CD4-positive, alpha-beta memory T cell (primary cell): ENCODE measurements at places on chromosomes 7 and 10. TPM values are rescaled to one million over a fixed set of nuclear protein-coding genes. Genes with fewer than 3 reads are reported as not detected.

GRCh38 chr10:111278266-111278665, 201.4 kb downstream of the ADRA2A start:
- DNase-seq: no peak

- DNase-seq: no peak
Observed at GRCh38 chr10:89526358-89526757, 9.0 kb downstream of the SLC16A12 start.

The ASCC1 gene
- 17.5 TPM for total RNA-seq

The SPDYE18 gene
- total RNA-seq: 2.8 TPM

The ADIRF gene
- not detected for total RNA-seq

- DNase-seq: no peak
Observed at GRCh38 chr7:158355456-158356065, 232.1 kb downstream of the PTPRN2 start.

- DNase-seq: no peak
Observed at GRCh38 chr10:104415526-104416165, 62.0 kb downstream of the CFAP58 start.

GRCh38 chr7:132806834-132807233, 230.6 kb upstream of the PLXNA4 start:
- DNase-seq: no peak

The CNNM1 gene
- total RNA-seq: 0.75 TPM

DNA sequence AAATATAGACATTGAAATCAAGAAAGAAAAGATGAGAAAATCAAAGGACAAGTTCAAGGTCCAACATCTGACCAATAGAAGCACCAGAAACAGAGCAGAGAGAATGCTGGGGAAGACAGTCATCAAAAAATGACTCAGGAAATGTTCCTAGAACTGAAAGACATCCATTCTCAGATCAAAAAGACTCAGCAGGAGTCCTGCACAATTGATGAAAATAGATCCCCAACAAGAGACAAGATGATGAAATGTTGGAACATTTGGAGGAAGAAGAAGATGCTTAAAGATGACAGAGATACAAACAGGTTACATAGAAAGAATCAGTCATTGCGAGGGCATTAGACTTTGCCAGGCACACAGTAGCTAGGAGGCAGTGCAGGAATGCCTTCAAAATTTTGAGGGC, 30.0 kb upstream of the EIF5AL1 start:
- DNase-seq: no peak

DNA sequence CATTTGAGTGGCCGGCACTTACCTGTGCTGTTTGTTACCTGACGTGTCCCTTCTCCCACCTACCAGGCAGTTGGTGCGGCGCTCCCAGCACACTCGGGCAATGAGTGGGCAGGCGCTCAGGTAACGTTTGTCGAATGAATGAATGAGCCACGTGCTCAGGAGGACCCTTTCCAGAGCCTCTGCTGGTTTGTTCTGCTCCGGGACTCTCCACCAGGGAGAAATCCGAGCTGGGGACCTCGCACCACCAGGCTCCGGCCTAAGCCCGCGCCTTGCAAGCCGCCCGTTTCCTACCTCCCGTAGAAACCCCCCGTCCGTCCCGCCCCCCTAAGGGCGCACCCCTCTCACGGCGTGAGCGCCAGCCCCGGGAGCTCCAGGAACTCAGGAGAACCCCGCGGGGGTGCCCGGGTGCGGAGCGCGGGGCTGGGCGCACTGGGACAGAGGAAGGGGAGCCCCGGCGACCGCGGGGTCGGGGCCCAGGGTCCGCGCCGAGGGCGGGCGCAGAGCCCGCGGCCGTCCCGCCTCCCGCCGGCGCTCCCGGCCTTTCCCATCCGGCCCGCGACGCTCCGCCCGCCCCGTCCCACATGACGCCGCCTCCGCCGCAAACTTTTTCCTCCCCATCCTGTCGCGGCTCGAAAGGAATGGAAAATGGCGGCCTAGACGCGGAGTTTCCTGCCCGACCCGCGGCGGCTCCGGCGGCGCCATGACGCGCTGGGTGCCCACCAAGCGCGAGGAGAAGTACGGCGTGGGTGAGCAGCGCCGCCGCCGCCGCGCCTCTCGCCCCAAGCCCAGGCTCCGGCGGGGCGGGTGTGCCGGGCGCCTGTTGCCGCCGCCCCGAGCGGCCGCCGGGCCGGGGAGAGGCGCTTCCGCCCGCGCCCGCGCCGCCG, at the start of gene DOCK1:
Gene DOCK1 (plus strand): TSS at position 611 of the 884 bp plus-strand sequence. CDS start 90 bp downstream, at position 701.
- no peak for DNase-seq

- DNase-seq: no peak
Observed at GRCh38 chr10:22323538-22324305, 2.8 kb downstream of the BMI1 start.

DNA sequence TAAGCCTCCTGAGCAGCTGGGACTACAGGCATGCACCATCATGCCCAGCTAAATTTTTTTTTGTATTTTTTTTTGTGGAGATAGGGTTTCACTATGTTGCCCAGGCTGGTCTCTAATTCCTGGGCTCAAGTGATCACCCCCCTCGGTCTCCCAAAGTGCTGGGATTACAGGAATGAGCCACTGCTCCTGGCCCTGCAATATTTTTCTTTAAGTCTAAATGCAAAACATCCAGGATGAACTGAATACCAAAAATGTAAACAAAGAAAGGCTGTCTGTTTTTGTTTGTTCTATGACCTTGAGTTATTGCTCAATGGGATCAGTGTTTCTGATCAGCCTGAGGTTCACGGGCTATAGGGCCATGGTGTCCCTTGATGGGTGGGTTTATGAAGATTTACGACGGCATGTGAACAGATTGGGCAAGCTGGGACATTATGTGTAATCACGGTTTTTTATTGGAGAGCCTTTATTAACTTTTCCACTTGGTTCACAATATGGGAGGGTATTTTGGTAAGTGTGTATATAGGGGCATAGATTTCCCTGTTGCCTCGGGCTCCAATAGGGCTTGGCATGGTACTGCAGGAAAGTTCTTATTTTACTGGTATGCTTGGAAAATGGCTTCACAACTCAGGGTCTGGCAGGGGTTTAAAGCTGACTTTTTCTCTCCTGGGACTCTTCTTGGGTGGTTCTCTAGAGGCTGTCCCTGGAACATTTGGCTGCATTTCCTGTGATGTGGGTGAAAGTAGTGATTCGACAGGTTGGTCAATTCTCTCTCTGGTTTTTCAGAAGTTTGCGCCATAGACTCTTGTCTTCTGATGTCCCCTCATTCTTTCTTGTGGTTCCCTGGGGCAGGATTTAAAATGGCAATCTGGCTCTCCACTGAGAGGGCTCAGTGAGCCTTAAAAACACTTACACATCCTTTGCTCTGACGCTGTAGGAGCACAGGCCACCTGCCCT, 41.6 kb downstream of the MRPS33 start:
- DNase-seq: no peak

GRCh38 chr10:2076528-2076927, 339.2 kb upstream of the ADARB2 start:
- no peak for DNase-seq

GRCh38 chr10:94430701-94431100, 28.4 kb downstream of the TBC1D12 start:
- DNase-seq: no peak
